ENCODE measurements at places on chromosomes 7 and 10.

GRCh38 chr7:70040970-70041766 lies 442.9 kb downstream of the AUTS2 start:
- no peak for DNase-seq

DNA sequence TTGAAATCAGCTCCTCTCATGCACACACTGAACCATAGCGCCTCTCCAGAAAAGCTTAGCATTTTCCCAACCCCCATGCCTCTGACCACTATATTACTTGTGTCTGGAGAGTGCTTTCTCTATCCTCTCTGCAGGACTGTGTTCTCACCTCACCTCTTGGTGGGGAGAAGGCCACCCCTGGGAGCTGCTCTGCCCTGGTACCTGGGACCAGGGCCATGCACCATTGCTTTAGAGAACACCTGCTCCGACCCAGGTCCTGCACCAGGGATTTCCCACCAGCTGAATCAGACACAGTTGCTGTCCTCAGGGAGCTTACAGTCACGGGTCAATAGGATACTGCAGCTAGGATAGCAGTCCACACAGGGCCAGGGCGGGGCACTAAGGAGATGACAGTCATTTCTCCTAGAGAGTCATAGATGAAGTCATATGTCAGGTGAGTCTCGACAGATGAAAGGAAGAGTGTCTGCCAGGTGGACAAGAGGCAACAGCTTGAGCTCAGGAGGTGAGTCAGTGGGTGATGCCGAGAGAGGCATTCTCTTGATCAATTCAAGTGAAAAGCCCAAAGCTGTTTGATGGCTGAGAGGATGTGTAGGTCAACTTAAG lies 619 bp upstream of the LMTK2 start:
- DNase-seq: peak; percentile 1

- DNase-seq: no peak
These were observed 50.2 kb downstream of the MTURN start for GRCh38 chr7:30184791-30185487.

DNA sequence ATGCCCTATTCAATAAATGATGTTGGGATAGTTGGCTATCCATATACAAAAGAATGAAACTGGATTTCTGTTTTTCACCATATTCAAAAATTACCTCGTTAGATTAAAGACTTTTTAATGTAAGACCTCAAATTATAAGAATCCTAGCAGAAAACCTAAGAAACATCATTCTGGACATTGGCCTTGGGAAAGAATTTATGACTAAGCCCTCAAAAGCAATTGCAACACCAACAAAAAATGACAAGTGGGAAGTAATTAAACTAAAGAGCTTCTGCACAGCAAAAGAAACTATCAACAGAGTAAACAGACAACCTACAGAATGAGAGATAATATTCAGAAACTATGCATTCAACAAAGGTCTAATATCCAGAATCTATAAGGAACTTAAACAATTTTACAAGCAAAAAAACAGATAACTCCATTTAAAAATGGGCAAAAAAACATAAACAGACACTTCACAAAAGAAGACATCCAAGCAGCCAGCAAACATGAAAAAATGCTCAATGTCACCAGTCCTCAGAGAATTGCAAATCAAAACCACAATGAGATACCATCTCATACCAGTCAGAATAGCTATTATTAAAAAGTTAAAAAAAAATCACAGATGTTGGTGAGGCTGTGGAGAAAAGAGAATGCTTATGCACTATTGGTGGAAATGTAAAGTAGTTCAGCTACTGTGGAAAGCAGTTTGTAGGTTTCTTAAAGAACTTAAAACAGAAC lies 309.8 kb downstream of the AHR start:
- no peak for DNase-seq

DNA sequence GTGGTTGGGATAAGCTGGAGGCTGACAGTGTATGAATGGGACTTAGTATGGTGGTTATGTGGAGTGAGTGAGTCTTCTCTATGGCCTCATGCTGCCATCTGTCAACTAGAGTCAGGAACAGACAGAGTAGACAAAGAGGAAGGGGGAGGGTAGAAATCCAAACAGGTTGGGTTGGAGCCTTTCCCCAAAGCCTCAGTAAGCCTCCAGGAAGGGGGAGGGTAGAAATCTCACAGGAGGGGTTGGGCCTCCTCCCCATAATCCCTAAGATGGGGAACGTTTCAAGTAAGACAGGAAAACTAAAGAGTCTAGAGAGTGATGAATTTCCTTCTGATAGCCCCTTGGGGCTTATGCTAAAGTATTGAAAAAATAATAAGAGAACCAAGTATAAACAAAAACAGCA lies 2.0 kb upstream of the AKR1B15 start:
- no peak for DNase-seq

DNA sequence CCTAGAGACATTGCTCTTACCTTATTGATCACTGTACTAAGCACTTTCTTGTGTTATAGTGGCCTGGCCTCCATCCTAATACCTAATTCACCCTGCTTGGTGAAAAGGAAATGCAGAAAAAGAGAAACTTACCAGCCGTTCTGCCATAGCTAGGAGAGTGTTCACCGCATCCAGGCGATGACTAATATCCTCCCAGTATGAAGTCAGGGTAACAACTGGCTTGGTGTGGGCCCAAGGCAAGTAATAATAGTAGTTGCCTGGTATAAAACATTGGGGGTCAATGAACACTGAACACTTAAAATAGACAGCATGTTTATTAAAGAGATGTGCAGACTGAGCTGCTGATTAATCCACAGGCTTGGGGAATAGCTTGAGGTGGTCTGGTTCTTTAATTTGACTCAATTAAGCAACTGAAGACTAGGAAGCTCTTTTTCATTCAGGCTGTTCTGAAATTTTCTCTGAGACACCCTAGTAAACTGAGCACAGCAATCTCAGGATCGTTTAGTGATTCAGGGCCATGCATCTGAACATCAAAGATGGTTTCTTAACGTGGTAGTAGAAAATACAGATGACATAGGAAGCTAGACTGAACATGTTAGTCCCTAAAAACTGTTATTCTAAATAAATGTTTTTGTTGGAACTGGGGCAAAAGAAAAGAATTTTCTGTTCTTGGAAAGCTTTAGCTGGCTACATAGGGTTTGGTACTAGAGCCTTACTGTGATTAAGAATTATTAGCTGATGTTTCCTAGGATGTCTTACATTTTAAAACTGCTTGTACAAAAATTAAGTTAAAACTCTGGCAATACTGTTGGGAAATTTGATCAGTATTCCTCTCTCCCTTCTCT lies 102.2 kb downstream of the MYOF start:
- DNase-seq: no peak

DNA sequence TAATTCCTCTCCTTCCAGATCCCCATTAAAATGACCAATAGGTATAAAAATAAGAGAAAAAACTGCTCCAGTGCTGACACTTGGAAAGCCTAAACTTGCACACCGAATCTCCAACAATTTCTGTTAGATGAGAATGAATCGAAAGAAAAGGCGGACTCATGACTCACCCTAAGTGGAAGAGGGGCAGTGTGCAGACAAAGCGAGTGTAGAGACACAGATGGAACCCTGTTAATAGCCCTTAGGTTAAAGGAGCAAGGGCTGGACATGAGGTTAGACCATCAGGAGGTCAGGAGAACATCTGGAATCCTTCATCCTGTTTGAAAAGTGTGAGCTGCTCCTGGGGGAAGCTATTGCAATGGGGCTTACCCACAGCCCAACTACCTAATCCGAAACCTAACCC lies 103.4 kb upstream of the GLI3 start:
- no peak for DNase-seq

DNA sequence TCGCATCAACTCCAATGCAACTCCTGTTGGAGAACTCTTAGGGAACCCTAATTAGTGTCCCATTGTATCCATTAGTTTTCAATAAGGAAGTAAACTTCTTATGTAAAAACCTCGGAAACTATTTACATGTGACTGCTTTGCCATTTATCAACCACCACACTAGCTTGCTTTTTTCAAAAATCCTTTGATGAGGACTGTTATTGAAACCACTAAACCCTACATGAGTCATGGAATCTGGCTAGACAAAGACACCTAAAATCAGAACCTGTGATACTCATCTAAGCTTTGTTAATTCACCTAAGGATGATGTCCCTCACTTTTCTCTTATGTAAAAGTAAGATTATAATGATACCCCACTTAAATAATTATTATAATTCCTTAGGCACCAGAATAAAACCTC lies 414.1 kb upstream of the ETV1 start:
- DNase-seq: no peak

DNA sequence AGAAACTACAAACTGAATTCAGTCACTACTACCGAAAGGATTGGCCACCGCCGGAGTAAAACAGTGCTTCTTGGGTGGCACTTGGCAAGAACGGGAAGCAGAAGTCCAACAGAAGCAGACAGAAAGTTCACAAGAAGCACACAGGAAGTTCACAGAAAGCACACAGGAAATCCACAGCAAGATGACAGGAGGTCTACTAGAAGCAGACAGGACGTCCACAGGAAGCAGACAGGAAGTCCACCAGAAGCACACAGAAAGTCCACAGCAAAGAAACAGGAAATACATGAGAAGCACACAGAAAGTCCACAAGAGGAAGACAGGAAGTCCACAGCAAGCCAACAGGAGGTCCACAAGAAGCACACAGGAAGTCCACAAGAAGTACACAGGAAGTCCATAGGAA lies 399.2 kb upstream of the AUTS2 start:
- no peak for DNase-seq

GRCh38 chr10:50275650-50276235 lies 24.4 kb upstream of the ASAH2 start:
- DNase-seq: no peak

DNA sequence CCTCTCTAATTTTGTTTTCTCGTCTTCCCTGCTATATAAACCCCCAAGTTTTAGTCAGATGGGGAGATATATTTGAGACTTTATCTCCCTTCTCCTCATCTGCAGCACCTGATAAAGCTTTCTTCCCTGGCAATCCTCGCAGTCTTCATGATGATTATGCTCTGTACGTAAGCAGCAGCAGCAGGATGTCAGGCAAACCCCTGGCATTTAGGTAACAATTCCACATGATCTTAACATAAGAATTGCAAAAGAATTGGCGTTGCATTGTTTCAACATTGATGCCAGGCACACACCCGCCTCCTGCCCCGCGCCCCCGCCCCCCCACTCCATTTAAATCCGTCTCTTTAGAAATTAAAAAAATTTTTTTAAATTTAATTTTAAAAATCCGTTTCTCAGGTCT lies 6.1 kb downstream of the PKD1L1 start:
- no peak for DNase-seq

DNA sequence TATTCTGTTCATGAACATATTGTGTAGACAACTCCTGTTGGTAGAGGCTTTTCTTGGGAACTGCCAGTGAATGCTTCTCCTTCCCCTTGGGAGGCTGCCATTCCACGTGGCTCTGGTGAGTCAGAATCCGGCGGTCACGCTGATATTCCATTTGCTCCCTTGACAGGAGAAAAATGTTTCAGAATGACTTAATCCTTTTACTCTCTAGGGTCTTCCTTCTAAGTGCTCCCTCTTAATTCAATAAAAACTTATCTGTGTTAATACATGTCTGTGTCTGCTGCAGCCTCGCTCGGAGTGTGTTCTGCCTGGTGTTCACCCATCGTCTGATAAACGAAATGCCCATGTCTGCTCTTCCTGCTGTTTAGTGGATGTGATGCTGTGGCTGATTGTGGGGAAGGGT lies 278.6 kb downstream of the ARHGAP12 start:
- DNase-seq: no peak

DNA sequence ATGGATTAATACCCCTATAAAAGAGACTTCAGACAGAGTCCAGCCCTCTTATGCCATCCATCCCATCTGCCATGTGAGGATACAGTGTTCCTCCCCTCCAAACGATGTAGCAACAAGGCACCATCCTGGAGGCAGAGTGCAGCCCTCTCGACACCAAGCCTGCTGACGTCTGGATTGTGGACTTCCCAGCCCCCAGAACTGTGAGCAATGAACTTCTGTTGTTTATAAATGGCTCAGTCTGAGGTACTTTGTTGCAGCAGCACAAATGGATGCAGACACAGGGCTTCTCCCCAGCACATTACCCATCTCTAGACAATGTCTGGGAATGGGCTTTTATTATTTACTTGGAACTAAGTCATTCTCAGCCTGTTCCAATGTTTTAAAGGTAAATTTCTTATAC lies 195.6 kb downstream of the WDR37 start:
- no peak for DNase-seq

- DNase-seq: no peak
These were observed 32.2 kb downstream of the AP5Z1 start for GRCh38 chr7:4807598-4808016.

GRCh38 chr7:22649686-22650085 lies 77.3 kb upstream of the IL6 start:
- no peak for DNase-seq

DNA sequence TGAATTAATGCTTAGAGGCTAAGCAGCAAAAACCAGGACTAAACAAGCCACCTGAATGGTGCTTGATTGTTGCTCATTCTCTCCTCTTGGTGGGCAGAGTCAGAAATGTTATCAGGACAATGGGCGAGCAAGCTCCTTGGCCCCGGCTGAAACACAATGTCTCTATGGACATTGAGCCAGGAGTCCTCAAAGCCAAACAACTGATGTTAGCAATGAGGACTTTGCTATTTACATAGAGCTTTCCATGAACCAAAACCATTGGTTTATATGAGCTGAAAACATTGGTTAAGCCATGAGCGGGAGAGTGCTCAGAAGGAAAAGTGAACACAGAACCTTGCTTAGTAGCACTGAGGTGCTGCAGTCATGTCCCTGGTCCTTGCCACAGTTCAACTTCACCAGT lies 21.5 kb upstream of the NPVF start:
- no peak for DNase-seq

DNA sequence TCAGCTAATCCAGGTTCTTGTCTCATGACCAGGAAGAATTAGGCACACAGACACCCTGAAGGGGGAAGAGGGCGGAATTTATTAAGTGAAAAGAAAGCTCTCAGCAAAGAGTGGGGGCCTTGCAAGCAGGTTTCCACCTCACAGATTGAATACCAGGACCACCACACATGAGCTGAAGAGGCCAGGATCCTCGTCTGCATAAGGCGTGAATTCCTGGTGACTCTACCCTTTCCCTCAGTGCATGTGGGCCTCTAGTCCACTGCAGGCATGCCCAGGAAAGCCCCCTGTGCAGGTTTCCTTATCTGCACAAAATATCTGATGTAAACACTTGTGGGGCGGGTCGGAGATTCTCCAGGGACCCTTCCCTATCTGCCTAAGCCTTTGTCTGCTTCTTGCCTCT lies 782.1 kb upstream of the LRRN3 start:
- no peak for DNase-seq

DNA sequence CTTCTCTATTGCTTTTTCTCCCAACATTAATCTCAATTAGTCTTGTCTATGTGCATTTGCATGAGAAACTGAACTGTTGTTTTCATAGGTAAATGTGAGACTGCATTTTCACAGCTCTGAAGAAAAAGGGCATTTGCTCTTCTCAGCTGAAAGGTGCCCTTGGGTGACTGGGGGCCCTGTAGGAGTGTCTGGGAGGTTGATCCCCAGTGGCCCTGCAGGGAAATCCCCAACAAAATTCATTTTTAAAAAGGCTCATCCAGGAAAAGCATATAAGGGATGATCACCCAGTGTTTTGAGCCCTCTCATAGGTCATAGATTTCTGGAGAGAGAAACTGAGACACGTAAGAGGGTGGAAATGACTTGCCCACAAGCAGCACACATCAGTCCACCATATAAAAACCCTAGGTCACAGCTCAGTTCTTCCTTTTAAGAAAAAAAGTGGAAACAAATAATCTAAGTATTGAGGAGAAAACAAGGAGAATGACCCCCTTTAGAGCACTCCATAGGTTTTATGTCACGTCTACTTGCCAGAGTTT lies 190.3 kb upstream of the AHR start:
- DNase-seq: no peak

Data from T-helper 22 cell (primary cell).